ENCODE measurements at places on chromosomes 2 and 18.

GRCh38 chr2:100733391-100734187, 86.3 kb upstream of the NPAS2 start:
- DNase-seq: no peak

GRCh38 chr2:96769814-96770213, 9.1 kb downstream of the CNNM4 start:
- no peak for DNase-seq

GRCh38 chr2:12006850-12007249, 260.4 kb downstream of the LPIN1 start:
- no peak for DNase-seq

GRCh38 chr2:3302751-3303582, 74.7 kb downstream of the EIPR1 start:
- DNase-seq: no peak

DNA sequence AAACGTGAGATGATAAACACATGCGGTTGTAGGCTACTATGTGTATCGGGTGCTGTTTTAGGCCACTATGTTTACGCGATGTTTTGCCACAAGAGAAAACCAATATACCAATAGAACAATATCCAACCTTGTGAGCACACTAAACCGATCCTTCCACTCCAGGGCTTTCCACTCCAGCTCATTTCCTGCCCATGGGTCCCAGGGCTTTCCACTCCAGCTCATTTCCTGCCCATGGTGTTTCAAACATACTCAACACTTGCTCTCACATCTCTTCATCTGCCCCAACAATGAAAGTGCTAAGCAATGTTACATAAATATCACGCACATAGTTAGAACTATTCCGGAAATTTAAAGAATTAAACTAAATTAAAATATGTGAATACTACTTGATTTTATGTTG, 80.0 kb downstream of the EPB41L3 start:
- no peak for DNase-seq

GRCh38 chr2:84861539-84861938, 19.3 kb downstream of the TRABD2A start:
- no peak for DNase-seq

DNA sequence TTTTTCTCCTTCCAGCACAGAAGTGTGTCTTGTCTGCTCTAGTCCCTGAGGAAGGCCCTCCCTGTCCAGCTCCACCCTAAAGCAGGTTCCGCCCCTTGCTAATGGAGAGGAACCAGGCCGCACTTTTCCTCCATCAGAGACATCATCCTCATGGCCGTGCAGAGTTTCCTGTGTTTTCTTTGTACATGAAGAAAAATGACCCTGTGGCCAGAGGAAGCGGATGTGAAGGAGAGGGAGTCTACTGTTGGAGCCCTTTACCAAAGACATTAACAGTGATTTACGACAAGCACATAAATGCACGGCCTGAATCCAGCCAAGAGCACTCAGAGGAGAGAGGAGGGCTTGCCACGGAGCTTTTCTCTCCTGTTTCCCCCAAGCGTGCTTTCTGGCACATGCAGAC, 109.5 kb downstream of the RNF144A start:
- no peak for DNase-seq

DNA sequence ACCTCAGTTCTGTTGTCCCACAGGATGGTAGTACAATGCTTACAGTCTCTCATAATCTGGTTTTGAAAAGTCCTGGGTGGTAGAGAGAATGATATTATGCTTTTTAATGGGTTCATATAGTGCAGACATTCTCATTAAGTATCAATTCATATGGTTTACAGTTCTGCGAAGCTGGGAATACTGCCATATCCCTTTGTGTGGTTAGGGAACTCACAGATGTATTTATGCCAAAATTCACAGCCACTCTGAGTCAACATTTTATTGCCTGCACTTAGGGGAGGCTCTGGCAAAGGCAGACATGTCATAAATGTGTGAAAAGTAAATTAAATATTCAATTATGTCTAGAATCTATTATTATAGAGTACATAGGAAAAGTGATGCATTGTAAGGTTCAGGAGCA, 808.2 kb downstream of the SUCLG1 start:
- DNase-seq: no peak

- DNase-seq: no peak
Measured at GRCh38 chr2:109233643-109234042, 104.6 kb downstream of the SH3RF3 start.

- no peak for DNase-seq
Measured at GRCh38 chr18:45116116-45116515, 435.4 kb downstream of the SETBP1 start.

GRCh38 chr2:227125506-227125905, 38.5 kb downstream of the COL4A4 start:
- DNase-seq: no peak

DNA sequence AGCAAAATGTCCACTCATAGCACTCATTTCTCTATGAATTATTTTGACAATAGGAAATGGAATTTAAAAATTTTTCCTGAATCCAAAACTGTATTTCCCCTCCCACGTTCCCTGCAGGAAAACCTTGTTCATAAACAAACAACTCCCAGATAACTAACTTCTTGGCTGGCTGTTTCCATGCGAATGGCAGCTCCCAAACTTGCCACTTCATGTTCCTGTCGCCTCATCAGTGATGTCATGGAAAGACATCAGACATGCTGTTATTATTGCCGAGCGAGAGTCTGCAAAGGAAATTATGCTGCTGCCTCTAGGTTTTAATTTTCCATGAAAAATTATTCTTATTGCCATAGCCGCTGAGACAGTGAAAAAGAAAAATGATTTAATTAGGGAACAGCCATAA, 117.0 kb upstream of the RIOK3 start:
- no peak for DNase-seq

- no peak for DNase-seq
Measured at GRCh38 chr2:138185827-138186226, 221.6 kb downstream of the HNMT start.

GRCh38 chr2:148501545-148501944, 143.0 kb upstream of the EPC2 start:
- DNase-seq: no peak

DNA sequence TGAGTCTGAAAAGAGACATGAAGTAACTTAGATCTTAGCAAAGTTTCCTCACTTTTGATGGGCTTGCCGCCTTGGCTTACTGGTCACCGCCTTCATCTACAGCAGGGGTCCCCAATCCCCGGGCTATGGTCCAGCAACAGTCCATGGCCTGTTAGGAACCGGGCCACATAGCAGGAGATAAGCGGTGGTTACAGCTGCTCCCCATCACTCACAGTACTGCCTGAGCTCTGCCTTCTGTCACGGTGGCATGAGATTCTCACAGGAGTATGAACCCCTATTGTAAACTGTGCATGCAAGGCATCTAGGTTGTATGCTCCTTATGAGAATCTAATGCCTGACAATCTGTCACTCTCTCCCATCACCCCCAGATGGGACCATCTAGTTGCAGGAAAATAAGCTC, 72.9 kb downstream of the BIN1 start:
- DNase-seq: no peak

DNA sequence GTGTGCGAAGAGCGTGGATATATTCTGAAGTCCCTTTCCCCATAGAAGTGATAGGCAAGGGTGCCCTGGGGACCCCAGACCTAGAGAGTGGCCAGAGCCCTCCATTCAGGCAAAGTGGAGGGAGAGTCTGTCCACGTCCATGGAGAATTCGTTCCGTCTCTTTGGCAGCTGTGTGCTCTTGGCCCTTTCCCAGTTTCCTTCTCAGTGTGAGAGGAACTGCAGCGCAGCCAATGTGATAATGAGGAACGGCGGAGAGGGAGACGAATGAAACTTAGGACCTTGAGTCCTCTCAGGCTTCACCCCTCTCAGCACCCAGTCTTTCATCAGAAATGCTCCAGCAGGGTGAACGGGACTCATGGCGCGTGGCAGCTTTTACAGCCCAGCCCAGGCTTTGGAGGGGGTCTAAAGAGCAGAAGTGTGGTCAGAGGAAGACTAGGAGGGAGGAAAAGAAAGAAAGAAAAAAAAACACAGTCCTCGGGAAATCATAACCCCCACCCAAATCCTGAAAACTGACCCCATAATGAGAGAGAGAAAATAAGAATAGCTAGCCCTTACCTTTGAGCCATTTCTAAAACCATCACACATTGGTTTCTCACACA, 95.0 kb upstream of the RIOK3 start:
- no peak for DNase-seq

- no peak for DNase-seq
Measured at GRCh38 chr2:158217593-158217992, 115.9 kb downstream of the UPP2 start.

GRCh38 chr18:23521907-23522306, 18.6 kb downstream of the RMC1 start:
- DNase-seq: no peak

GRCh38 chr2:39608686-39609441, 56.9 kb upstream of the TMEM178A start:
- no peak for DNase-seq

- no peak for DNase-seq
Measured at GRCh38 chr18:60060578-60060977, 160.8 kb downstream of the PMAIP1 start.

- DNase-seq: no peak
Measured at GRCh38 chr2:221389904-221390303, 182.2 kb downstream of the EPHA4 start.

DNA sequence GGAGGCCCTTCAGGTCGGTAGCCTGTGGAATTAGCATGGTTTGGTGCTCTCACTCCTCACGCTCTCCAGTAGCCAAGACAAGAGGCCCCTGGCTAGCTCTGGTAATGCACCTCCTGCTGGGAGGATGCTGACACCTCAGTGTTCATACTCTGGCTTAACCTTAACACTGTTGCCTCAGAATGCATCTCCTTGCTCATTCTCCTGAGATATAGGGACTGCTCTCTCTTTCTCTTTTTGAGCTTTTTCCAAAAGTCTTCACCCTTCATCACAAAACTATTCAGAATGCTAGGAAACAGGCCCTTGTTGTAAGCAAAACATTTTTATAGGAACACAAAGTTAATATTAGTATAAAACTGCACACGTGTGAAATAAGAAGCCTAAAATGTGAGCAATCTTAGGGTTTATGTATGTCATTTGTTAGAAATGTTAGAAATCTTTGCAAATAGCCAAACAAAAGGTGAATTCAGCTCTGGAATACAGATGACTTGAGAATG, 17.3 kb upstream of the IMPA2 start:
- no peak for DNase-seq

GRCh38 chr2:67917332-67918054, 145.3 kb downstream of the C1D start:
- no peak for DNase-seq

DNA sequence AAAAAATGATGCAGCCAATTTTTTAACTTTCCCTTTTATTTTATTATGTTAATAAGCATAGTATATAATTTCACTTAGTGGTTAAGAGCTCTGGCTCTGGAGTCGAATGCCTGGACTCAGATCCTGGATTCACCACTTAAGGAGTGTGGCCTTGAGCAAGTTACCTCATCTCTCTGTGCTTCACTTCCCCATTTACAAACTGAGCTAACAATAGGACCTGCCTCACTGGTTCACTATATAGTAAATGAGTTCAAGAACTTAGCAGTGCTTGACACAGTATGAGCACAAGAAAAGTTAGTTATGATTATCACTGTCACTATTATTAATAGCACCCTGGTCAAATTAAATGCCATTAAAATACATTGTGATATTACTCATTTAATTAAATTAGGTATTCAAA, 30.6 kb downstream of the SCN3A start:
- DNase-seq: no peak

DNA sequence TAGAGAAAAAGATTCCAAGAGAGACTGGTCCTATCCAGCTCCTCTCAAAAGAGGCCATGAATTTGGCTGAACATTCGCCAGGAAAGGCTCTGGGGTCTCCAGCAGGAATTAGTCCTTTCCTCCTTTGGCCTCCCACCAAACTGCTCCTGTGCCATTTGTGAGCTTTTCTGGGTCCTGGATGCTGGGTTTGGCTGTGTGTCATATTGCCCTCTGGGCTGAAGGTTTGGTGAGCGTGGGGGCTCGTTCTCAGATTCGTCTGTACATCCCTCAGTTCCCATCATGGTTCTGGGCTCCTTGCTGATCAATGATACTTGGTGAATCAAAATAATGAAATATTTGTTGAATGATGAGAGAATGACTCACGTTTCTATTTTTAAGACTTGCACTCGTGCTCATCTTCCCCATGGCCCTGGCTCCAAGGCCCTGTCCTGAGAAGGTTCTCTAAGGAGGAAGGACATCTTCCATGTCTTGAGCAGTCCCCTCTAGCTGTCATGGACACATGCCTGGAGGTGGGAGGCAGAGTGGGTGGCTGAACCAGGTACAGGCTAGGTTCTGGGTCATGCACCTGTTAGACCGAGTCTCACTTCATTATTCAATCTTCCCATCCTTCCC, 47.8 kb upstream of the RHOB start:
- DNase-seq: no peak

DNA sequence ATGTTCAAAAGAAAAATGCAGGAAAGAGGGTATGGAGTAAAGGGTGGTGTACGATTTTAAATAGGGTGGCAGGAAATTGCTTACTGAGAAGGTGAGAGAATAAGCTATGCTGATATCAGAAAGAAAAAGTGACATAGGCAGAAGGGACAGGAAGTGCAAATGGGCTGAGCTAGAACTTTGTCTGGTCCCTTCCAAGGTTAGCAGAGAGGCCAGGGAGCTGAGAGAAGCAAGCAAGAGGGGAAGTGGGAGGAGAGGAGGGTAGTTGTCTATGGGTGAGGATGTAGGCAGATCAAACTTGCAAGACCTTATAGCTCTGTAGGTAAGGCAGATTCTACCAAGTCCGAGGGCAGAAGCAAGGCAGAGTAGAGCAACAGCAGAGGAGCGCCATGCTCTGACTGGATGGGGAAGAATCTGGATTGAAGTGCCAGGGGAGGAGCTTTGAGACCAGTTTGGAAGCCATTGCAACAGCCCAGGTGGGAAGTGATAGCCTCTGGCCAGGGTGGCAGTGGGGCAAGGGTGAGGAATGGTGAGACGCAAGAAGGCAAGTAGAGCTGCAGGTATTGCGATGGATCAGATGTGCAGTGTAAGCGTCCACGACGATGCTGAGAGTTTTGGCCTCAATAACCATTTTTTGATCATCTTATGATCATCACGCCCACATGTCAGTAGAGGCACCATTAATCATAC, 134.4 kb upstream of the APCDD1 start:
- no peak for DNase-seq

DNA sequence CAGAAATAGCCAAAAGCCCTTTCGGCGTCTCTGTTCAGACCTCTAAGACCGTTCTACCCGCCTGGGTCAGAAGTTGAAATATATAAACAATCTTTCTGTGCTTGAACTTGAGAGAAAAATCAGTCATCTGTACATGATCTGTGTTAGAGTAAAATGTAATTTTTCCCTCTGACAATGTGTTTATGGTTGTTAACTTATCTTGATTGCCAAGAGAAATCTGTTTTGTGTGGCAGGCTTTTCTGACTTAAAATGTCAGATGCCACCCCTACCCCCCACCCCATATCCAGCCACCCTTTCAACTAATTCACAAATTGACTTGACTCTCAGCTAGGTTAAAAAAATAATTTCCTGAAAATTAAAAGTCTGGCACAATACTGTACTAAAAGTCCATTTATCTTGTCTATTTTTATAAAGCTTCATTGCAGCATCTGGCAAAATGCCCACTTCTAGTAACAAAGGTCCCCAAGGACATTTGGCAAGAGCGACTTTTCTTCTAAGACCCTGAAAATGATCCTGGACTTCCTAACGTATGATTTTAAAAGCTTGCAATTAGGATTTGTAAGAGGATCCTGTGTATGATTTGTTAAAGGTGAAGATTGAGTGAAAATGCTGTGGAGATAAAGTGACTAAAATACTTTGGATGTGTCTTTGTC, 304.2 kb downstream of the EPHA4 start:
- DNase-seq: no peak

All from CD4-positive, alpha-beta T cell treated with Interleukin-21 for 1 hour (primary cell).